NB4 (cell line): ENCODE measurements at places on chromosomes 4 and X.

DNA sequence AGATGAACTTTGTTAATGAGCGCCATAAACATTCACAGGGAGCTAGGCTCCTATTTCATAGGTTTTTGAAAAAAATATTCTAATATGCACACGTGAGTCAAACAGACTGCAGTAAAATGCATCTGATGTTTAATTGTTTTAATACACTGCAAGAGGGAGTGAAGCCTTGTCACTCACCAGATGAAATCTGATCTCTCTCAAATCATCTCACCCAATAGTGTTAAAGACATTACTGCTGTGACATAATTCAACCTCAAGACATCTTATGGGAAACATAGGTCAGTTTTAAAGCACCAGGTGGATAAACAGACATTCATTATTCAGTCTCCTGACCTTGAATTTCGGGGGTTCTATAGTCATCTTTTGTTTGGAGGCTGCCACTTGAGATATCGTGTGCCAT, 148.3 kb downstream of the MAML3 start:
- DNase-seq: no peak

DNA sequence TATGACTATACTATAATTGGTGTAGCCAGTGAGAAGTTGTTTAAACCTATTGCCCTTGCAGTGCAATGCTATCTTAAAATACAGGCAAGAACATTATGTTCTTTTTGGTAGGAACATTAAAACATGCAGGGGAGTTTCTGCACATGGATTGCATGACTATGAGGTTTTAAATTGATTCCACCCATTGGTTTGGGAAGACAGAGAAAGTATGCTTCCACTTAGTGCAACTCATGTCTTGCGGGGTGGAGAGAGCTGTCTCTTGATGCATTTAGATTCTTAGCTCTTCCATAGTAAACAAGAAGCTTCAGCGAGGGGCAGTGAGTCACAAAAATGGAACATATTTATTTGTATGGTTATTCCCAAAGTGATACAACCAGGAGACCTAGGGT, 39.5 kb upstream of the RASL11B start:
- DNase-seq: no peak

GRCh38 chr4:173181848-173182247, 13.2 kb downstream of the GALNT7 start:
- DNase-seq: no peak

GRCh38 chrX:120224388-120224787, 26.2 kb upstream of the ZBTB33 start:
- DNase-seq: no peak

DNA sequence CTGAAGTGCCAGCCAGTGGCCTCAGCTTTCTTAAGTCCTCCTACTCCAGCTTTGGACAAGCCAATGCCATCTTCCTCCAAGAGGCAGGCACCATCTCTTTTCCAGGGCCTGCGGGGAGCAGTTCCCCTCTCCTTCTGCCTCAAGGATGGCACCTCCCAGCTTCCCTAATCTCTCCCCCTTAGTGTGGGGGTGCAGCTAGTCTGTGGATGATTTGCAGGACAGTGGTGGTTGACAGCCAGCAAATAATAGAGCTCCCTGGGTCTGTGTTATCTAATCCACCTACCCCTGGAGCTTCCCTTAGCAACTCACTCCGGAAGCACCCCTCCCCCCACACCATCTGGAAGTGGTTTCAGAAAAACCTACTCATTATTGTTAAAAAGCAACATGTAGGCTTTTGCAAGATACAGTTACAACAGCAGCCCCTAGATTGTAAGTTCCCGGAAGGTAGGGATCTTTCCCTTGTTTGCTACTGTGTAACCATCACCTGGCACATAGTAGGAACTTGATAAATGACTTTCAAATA, 247.1 kb downstream of the BCOR start:
- peak; percentile 92 for DNase-seq

GRCh38 chr4:1235381-1236102, 13.4 kb downstream of the CTBP1 start:
- DNase-seq: no peak

DNA sequence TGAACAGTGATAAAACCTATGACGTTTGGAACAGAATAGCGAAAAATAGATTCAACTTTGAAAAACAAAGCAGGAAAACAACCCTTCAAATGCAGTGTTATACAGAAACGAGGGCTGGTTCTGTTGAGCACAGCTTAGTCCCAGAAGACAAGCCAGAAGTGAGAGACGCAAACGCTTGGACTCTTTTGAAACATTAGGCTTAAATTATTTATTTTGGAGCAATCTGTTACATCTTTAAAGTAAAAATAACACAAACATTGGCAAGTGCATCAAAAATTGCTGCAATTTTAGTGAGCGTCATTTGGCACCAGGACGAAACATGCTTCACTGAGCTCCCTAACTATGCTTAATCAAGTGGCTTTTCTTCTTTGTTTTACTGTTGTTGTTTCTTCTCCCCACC, 63.5 kb downstream of the ENPP6 start:
- no peak for DNase-seq

GRCh38 chrX:120358737-120359456, 3.0 kb upstream of the ATP1B4 start:
- no peak for DNase-seq

DNA sequence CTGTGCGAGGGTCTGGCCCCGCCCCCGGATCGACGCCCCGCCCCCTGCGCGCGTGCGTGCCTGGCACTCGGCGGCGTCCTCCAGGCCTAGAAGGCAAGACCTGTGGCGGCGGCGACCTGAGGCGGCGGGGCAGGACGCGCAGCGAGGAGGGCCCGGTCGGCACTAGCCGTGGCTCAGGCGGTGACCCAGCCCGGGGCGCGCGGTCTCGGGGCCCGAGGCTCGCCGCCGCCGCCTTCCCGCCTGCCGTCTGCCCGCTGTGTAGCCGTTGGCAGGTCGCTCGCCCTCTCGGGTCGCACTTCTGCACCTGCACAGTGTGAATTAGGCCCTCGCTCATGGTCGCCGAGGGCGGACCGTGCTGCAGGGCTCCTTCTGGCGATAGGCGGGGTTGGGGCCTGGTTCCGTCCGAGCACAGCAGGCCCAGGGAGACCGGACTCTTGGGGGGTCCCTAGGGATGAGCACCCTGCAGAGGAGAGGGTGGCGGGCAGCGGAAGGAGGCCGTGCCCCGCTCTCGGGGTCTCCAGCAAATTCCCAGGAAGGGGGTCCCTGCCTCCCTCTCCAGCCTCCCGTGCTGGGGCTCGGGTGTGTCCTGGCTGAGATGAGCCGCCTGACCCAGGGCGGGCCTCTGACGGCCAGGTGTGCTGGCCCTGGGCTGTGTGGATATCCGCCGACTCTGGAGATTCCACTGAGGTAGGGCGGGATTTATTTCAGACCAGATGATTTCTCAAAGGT, 557 bp upstream of the FAM53A start:
- DNase-seq: peak; percentile 24

DNA sequence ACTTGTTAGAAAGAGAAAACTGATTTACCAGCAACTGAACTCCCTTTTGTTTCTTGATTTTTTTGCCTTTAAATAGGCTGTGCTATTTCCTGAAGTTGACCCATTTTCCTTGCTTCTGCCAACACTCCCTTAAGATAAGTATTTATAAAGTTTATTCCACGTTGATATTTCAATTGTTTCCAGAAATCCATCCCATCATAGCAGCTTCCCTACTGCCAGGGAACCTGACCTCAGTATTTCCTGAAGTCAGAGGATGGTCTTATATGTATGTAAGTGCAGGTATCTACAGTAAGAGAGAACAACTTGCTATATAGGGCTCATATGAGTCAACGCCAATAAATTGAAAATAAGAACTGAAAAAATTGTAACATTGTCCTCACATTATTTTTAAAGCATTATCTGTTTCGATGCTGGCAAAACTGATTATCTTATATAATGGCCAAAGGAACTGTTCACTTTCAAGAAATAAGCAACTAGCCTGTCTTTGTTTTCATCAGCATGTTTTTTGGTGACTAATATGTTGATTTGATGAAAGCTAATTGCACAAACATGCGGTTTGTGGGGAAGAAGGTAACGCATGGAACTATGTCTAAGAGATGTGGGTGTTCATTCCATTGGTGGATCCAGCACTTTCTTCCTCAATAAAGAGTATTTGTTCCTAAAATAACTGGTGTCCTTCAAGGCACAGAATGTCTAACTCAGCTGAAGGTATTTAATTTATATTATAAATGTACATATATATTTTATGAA, 4.7 kb downstream of the LIMCH1 start:
- DNase-seq: peak; percentile 13

DNA sequence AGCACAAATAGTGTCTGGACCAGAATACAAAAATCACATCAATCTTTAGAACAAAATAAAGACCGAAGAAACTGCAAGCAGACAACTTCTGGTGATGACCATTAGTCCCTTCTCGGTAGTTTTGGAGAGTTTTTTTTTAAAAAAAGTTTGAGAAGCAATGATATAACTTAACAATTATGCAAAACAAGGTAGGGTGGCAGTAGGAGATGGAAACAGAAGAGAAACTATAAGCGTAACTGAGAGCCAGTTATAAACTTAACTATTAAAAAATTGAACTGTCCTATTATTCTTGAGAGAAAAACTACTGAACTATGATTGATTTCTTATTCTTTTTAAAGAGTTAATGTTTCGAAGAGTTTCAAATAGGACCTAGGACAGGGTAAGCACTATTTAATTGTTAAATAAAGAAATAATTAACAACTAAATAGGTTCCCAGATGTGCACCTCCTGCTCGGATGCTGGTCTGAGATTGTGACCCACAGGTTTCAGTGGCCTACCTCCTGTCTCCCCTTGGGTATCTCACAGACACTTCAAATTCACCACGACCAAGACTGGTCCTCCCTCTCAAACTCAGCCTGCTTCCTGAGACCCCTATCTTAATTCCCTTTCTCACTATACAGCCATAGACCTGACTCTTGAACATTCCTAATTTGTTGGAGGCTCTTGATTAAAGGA, 81.3 kb downstream of the LEF1 start:
- no peak for DNase-seq

DNA sequence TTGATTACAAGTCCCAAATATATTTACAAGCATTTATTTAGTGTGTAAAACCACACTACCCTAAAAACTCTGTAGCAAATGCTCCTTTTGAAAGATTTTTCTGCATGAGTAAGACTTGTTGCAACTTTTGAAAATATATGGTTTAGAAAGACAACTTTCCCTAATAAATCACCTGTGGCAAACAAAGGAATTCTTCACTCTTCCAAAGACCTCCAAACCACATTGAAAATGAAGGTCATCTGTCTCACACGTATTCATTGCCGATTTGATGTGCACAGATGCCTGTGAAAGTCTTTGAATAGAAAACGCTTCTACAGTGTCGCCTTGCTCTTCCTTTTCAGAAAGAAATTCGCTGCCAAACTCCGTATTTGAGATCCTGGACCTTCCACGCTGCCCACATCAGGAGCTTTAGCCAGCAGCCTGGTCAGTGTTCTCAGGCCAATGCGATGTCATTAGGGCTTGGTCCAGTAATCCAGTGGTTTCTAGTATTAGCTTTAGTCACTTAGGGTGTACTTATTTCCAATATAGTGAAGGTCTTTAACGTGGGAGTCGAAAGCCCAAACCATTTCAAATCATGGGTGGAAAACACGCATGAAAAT, 22.2 kb downstream of the SPINK2 start:
- no peak for DNase-seq

GRCh38 chr4:162450531-162451035, 286.8 kb upstream of the FSTL5 start:
- DNase-seq: no peak

- peak; percentile 69 for DNase-seq
These were observed 20.5 kb upstream of the OPN1LW start for GRCh38 chrX:154123241-154124219.

- no peak for DNase-seq
These were observed 664.5 kb upstream of the HTR2C start for GRCh38 chrX:113919387-113919786.
